ENCODE measurements at places on chromosomes 2 and 18. TPM values are rescaled to one million over a fixed set of nuclear protein-coding genes. Genes with fewer than 3 reads are reported as not detected.
A peak's percentile ranks its signal among the peaks of the same experiment; 100 is the strongest.

DNA sequence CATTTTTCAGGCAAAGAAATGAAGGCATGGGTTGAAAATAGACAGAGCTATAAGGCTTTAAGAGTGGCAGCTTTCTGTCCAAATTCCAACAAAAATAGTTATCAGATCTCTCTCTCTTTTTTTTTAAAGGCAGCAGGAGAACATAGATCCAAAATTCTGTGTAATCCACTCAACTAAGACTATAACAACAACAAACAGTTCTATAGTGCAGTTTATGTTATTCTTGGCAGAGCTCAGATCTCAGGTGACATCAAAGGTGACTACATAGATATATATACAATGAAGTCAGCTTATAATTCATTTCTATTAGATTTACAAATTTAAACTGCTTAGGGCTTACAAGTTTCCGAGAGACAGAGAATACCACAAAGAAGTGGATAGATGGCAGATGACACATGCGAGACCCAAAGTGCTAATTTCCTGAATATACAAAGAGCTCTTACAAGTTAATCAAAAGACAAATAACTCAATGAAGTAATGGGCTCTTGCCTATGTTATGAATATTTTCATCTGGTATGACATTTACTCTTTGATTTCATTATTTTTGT, 223.2 kb downstream of the BCL2 start:
- no peaks in the 10 kb centered on the region for H3K27me3 ChIP-seq
- H3K36me3 ChIP-seq: no peaks in the 10 kb centered on the region
- no peak overlapping the region for H3K4me3 ChIP-seq
- no peak overlapping the region for H3K27ac ChIP-seq
- no peak for DNase-seq

GRCh38 chr2:198456418-198456817, 652.0 kb downstream of the PLCL1 start:
- no peaks in the 10 kb centered on the region for H3K4me1 ChIP-seq
- H3K27me3 ChIP-seq: no peaks in the 10 kb centered on the region
- H3K4me3 ChIP-seq: no peak overlapping the region
- H3K36me3 ChIP-seq: no peaks in the 10 kb centered on the region

DNA sequence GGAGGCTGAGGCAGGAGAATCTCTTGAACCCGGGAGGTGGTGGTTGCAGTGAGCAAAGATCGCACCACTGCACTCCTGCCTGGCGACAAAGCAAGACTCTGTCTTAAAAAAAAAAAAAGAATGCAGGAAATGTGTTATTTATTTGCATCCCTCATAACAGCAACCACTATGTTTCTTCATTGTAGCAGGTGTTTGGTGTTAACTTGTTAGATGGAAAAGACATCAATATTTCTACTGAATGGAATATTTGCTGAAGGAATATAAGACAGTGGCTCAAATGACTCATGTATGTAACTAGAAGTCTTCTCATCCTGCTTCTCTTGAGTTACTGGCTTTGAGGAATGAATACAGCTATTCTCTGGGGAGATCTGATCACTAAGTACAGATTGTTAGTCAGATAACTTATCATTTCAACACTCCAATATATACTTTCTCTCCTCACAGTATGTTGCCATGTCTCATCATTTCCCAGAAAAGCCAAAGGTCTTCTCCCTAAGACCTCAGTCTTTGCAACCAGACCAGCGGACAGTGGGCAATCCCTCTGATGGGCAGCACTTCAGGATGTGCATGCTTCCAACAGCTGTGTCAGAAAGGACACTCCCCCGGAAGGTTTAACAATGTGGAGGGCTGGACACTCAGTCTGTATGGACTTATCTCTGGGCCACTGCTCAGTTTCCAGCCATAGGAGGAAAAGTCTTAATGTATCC, 104.4 kb upstream of the STK17B start:
- H3K27ac ChIP-seq: peak overlapping the region; percentile 81
- H3K4me1 ChIP-seq: peaks cover 50% of the 10 kb centered on the region
- H3K4me3 ChIP-seq: no peak overlapping the region
- peak; percentile 53 for DNase-seq
- no peaks in the 10 kb centered on the region for H3K36me3 ChIP-seq

DNA sequence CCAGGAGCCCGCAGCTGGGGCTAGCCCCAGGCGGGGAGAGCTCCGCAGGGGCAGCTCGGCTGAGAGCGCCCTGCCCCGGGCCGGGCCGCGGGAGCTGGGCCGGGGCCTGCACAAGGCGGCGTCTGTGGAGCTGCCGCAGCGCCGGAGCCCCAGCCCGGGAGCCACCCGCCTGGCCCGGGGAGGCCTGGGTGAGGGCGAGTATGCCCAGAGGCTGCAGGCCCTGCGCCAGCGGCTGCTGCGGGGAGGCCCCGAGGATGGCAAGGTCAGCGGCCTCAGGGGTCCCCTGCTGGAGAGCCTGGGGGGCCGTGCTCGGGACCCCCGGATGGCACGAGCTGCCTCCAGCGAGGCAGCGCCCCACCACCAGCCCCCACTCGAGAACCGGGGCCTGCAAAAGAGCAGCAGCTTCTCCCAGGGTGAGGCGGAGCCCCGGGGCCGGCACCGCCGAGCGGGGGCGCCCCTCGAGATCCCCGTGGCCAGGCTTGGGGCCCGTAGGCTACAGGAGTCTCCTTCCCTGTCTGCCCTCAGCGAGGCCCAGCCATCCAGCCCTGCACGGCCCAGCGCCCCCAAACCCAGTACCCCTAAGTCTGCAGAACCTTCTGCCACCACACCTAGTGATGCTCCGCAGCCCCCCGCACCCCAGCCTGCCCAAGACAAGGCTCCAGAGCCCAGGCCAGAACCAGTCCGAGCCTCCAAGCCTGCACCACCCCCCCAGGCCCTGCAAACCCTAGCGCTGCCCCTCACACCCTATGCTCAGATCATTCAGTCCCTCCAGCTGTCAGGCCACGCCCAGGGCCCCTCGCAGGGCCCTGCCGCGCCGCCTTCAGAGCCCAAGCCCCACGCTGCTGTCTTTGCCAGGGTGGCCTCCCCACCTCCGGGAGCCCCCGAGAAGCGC, 15.0 kb upstream of the GMPPA start:
- no peak overlapping the region for H3K4me3 ChIP-seq
- no peak overlapping the region for H3K27ac ChIP-seq
- H3K36me3 ChIP-seq: no peaks in the 10 kb centered on the region
- no peak for DNase-seq
- peaks cover 3% of the 10 kb centered on the region for H3K27me3 ChIP-seq
- peaks cover 11% of the 10 kb centered on the region for H3K4me1 ChIP-seq

- H3K27ac ChIP-seq: no peak overlapping the region
- DNase-seq: no peak
- no peaks in the 10 kb centered on the region for H3K4me1 ChIP-seq
Measured at GRCh38 chr2:235052514-235053354, 100.9 kb downstream of the SH3BP4 start.

- no peak overlapping the region for H3K4me3 ChIP-seq
- H3K4me1 ChIP-seq: no peaks in the 10 kb centered on the region
- DNase-seq: no peak
- H3K36me3 ChIP-seq: no peaks in the 10 kb centered on the region
- no peaks in the 10 kb centered on the region for H3K27me3 ChIP-seq
Measured at GRCh38 chr2:67612576-67613042, 215.5 kb downstream of the ETAA1 start.

GRCh38 chr2:135615404-135615803, 84.1 kb downstream of the R3HDM1 start:
- no peaks in the 10 kb centered on the region for H3K4me1 ChIP-seq
- H3K27ac ChIP-seq: no peak overlapping the region
- DNase-seq: no peak
- no peak overlapping the region for H3K4me3 ChIP-seq
- H3K27me3 ChIP-seq: no peaks in the 10 kb centered on the region

DNA sequence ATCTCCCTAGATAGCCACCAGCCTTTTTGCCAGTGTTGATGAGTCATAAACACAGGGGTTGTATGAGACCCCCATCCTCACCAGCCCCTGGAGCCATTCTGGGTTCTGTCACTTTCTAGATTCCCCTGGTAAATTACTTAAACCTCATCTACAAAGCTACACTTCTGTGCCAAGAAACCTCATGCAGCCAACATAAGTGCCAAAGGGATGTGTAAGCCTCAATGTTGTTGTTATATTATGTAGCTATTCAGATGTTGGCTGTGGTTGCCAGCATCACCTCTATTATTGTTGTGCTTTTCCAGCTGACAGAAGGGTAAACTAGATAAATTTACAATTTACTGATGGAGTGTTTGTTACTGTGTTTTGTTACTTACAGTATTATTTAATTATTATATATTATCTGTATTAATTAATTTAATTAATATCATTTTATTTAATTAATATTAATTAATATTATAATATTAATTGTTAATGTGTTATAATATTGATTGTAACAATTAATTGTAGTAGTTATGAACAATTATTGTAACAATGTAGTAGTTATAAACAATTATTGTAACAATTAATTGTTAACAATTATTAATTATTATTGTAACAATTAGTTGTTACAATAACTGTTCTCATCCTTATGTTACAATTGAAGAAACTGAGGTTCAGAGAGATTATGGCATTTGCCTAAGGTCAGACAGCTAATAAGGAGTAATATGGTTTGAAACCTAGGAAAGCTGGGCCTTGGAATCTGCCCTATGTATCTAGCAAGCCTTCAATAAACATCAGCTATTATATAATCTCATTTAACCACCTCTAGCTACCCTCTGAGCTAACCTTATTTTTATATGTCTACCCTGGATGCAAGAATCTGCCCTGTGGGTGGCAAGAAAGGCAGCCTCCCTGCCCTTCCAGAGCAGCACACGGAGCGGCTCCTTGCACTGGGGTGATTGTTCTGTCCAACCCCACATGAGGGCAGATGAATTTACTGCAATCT, 36.1 kb downstream of the PSTPIP2 start:
- no peaks in the 10 kb centered on the region for H3K36me3 ChIP-seq
- no peaks in the 10 kb centered on the region for H3K4me1 ChIP-seq
- H3K4me3 ChIP-seq: no peak overlapping the region
- no peaks in the 10 kb centered on the region for H3K27me3 ChIP-seq

DNA sequence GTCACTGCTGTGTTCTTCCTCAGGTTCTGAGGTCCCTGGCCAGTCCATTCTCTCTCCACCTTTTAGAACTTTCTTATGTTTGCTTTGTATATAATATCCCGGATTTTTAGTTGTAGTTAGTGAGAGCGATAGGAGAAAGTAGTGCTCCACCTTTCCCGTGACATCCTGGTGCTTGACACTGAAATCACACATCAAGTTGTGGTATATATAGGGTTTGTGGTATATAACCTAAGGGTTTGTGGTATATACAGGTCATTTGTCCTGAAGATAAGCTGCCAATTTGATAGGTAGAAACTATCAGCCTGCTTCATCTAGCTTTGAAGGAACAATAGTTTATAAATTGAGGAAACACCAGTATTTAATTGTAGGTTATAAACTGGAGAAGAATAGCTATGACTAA, 13.1 kb downstream of the ZNF892 start:
- H3K4me1 ChIP-seq: no peaks in the 10 kb centered on the region
- no peak overlapping the region for H3K27ac ChIP-seq
- H3K27me3 ChIP-seq: no peaks in the 10 kb centered on the region
- no peak overlapping the region for H3K4me3 ChIP-seq
- H3K36me3 ChIP-seq: no peaks in the 10 kb centered on the region

- no peak overlapping the region for H3K27ac ChIP-seq
- no peaks in the 10 kb centered on the region for H3K4me1 ChIP-seq
- no peak for DNase-seq
- H3K4me3 ChIP-seq: no peak overlapping the region
- H3K36me3 ChIP-seq: no peaks in the 10 kb centered on the region
Measured at GRCh38 chr18:77081390-77081778, 51.2 kb downstream of the MBP start.

GRCh38 chr2:1728821-1729220, 15.5 kb downstream of the PXDN start:
- DNase-seq: no peak
- no peak overlapping the region for H3K4me3 ChIP-seq
- H3K27ac ChIP-seq: no peak overlapping the region
- H3K4me1 ChIP-seq: no peaks in the 10 kb centered on the region
- no peaks in the 10 kb centered on the region for H3K27me3 ChIP-seq
- no peaks in the 10 kb centered on the region for H3K36me3 ChIP-seq

GRCh38 chr2:85803704-85804425, 50.1 kb downstream of the ATOH8 start:
- H3K27ac ChIP-seq: no peak overlapping the region
- H3K4me3 ChIP-seq: no peak overlapping the region
- DNase-seq: no peak
- H3K27me3 ChIP-seq: no peaks in the 10 kb centered on the region

DNA sequence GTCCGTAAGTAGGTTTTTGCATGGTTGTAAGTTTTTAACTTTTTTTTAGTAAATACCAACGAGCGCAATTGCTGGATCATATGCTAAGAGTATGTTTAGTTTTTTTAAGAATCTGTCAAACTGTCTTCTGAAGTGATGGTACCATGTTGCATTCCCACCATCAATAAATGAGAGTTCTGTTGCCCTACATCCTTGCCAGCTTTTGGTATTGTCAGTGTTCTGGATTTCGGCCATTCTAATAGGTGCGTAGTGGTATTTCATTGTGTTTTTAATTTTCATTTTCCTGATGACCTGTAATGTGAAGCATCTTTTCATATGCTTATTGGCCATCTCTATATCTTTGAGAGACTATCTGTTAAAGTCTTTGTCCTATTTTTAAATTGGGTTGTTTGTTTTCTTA, 114.3 kb downstream of the LDLRAD4 start:
- H3K27ac ChIP-seq: no peak overlapping the region
- no peaks in the 10 kb centered on the region for H3K27me3 ChIP-seq
- no peaks in the 10 kb centered on the region for H3K36me3 ChIP-seq
- H3K4me3 ChIP-seq: no peak overlapping the region
- DNase-seq: no peak

DNA sequence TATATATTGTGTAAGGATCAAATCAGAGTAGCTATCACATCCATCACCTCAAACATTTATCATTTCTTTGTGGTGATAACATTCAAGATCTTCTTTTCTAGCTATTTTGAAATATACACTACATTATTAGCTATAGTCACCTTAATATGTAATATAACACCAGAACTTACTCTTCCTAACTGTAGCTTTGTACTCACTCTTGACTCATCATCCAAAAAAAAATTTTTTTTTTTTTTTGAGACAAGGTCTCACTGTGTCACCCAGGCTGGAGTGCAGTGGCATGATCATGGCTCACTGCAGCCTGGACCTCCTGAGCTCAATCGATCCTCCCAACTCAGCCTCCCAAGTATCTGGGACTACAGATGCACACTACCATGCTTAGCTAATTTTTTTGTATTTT, 153.3 kb downstream of the EML6 start:
- H3K36me3 ChIP-seq: no peaks in the 10 kb centered on the region
- no peak overlapping the region for H3K4me3 ChIP-seq
- H3K27ac ChIP-seq: no peak overlapping the region

- H3K27me3 ChIP-seq: no peaks in the 10 kb centered on the region
- no peak overlapping the region for H3K27ac ChIP-seq
- no peaks in the 10 kb centered on the region for H3K36me3 ChIP-seq
- no peaks in the 10 kb centered on the region for H3K4me1 ChIP-seq
- H3K4me3 ChIP-seq: no peak overlapping the region
- DNase-seq: no peak
Measured at GRCh38 chr2:160315337-160315736, 115.3 kb upstream of the ITGB6 start.

GRCh38 chr2:188478724-188479123, 187.1 kb downstream of the GULP1 start:
- no peak for DNase-seq
- H3K27me3 ChIP-seq: no peaks in the 10 kb centered on the region
- H3K4me1 ChIP-seq: no peaks in the 10 kb centered on the region
- H3K4me3 ChIP-seq: no peak overlapping the region
- H3K36me3 ChIP-seq: no peaks in the 10 kb centered on the region

The PPP1R1C gene
- total RNA-seq: 2.8 TPM

The DSG4 gene
- total RNA-seq: not detected

The PUS10 gene
- total RNA-seq: 12.1 TPM

All from Caco-2 (cell line).